Kidney capillary endothelial cell (primary cell): ENCODE measurements at places on chromosomes 7 and 10.

GRCh38 chr7:106620676-106621075 is 40.3 kb downstream of the CCDC71L start:
- DNase-seq, result no peak

DNA sequence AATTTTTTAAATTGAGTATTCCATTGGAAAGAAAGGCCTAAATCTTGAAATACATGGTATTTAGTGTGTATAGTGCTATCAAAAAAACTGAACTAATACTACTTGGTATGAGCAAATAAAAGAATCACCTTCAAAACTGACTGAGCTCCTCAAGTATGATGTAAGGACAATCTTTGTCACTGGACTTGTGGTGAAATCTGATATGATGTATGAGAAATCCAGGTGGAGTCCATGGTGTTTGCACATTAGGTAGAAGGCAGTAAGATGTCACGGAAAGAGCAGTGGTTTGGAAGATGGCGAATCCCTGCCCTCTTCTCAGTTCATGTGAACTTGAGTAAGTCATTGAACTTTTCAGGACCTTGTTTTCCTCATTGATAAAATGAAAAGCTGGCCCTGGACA is 62.1 kb upstream of the COL1A2 start:
- DNase-seq, result no peak

GRCh38 chr7:92360387-92360786 is 86.9 kb upstream of the GATAD1 start:
- no peak for DNase-seq

DNA sequence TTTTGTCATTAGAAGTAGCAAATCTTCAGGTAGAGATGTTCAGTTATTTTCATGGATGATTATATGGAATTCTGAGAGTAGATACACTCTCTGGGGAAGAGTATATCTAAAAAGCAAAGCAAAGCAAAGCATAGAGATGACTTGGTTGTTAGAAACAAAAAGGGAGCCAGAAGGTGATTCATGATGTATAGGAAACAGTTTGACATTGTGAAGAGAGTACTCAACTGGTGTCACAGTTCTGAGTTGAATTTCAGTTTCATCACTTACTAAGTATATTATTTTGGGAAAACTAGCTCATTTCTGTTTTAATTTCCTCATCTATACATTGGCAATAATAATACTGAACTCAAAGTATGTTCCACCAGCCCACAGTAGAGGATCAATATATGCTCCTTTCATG is 86.8 kb downstream of the SEMA3C start:
- no peak for DNase-seq

DNA sequence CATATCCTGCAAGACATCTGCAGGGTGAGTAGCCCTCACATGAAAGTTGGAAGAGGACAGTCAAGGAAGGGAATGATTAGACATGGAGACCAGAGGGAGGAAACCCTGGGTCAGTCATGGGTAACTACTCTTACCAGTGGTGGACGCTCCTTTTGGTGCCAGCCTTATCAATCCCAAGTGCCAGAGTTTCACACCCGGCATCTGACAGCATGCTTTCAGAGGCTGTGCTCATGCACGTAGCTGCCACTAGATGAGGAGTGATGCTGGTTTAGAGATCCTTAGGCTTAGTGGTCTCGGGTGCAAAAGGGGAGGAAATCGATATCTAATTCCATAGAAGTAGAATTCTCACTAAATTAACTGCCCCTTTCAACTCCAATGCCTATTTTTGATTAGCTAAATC is 100.8 kb downstream of the PLCE1 start:
- DNase-seq, result no peak

DNA sequence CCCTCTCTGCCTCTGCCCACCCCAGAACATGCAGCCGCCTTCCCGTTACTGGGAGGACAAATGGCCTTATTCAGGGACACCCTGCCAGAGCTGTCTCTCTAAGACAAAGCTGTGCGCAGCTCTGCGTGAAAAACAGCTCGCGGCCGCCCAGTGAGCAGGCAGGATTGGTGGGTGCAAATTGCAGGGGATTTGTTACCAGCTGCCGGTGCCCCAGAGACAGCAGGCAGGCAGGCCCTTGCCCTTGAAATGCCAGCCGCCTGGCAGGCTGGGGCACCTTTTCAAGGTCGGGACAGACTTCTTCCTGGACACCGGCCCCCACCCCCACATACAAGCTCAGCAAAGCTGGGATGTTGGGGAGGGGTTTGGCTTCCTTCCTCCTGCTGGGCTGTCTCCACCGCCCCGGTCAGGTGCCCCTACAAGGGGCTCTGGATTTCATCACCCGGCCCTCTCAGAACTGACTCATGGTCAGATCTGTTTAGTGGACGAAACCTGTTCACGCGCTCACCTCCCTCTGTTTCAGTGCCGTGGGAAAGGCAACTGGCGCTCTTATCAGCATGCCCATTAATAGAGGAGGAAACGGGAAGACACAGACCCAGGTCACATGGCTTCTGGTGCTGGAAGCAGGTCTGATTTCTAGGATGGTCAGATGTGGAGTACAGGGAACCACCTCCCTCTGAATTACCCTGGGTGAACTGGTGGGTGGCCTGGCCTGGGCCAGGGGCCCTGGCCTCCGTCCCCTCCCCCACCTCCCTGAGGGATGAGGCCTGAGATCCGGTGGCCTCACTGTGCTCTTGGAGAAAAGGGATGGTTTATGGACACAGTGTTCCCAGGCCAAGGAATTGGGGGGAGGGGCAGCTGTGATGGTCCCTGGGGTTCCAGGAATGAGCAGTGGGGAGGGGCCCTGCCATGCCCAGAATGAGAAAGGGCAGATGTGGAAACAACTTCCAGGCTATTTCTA is 123.9 kb upstream of the PPIF start:
- no peak for DNase-seq

GRCh38 chr7:140876519-140877248 is 48.0 kb downstream of the BRAF start:
- no peak for DNase-seq

- DNase-seq, result no peak
Measured at GRCh38 chr10:126198681-126199080, 189.6 kb downstream of the ADAM12 start.

- no peak for DNase-seq
Measured at GRCh38 chr10:109939315-109939961, 16.1 kb upstream of the XPNPEP1 start.

GRCh38 chr7:146892151-146892550 is 775.5 kb downstream of the CNTNAP2 start:
- no peak for DNase-seq

- no peak for DNase-seq
Measured at GRCh38 chr7:112665709-112666108, 124.5 kb downstream of the TMEM168 start.

DNA sequence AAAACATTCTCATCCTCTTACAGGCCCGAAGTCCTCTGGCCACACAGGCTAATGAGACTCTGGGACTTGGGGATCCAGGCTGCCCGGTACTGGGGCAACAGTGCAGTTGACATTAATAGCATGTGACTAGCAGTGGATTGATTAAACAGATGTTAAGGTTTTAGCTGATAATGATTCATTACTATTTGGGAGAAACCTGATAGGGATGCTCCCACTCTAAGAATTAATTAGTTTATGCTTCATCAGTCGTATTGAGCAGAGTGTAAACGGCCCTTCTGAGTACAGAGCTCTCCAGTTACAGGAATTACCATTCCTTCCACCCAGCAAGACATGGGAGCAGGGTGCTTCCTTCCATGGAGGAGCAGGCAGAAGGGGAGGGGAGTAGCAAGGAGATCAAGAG is 82.7 kb downstream of the RPS24 start:
- DNase-seq, result no peak

- no peak for DNase-seq
Measured at GRCh38 chr10:36181426-36182178, 539.5 kb upstream of the FZD8 start.

DNA sequence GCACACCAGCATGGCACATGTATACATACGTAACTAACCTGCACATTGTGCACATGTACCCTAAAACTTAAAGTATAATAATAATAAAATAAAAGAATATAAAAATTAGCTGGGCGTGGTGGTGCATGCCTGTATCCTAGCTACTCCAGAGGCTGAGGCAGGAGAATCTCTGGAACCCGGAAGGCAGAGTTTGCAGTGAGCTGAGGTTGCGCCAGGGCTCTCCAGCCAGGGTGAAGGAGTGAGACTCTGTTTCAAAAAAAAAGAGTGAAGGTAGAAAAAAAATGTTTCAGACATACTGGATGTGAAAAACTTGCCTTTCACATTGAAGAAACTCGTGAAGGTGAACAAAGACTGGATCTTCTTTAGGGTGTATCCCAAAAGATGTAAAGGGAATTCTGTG is 26.7 kb downstream of the TSPAN14 start:
- DNase-seq, result no peak

DNA sequence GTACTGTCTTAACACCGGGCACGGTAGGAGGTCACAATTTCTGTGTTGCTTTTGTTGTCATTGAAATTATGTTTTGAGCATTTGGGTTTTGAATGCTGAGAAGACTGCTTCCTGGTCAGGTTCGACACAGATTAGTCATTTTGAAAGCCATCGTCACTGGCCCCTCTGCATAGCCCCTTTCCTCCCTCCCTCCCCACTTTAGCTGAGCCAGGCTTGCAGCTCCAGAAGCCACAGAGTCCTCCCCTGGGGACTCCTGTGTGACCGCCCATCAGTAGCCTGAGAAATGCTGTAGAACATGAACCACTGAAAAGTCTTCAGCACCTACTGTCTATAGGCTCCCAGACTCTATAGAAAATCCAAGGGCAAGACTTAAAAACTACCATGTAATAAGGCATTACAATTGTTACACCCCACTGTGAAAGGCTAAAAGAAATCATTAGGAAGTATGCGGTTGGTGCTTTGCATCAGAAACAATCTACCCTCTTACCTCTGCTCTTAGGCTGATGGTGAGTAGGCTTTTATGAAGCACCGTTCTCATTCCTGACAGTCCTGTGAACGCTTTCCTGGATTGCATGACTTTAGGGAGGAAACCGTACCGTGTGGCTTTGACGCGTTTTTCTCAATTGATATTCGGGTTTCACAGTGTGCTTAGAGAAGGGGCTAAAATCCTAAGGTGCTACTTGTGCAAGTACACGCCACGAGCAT is 24.8 kb downstream of the JCAD start:
- DNase-seq, result no peak

- DNase-seq, result no peak
Measured at GRCh38 chr10:2851566-2851965, 215.8 kb upstream of the PFKP start.

GRCh38 chr10:122321960-122322359 is 50.9 kb downstream of the BTBD16 start:
- DNase-seq, result no peak

- no peak for DNase-seq
Measured at GRCh38 chr7:6530626-6531491, 20.4 kb downstream of the GRID2IP start.

DNA sequence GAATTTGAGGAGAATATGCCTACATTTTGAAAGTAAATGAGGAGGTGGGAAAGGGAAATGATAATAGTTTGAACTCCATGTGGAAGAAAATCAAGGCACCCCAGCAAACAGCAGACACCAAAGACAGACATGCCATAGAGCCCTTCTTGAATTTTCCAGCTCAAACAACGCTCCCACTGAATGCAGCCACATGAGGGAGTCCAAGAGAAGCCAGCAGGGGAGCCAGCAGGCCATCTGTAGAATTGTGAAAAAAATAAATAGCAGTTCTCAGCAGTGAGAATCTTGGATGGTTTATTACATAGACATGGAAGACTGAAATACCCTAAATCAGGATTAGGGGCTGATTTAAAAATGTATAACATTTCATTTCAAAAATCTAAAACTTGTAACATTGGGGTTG is 1567.3 kb upstream of the LRRTM3 start:
- no peak for DNase-seq

DNA sequence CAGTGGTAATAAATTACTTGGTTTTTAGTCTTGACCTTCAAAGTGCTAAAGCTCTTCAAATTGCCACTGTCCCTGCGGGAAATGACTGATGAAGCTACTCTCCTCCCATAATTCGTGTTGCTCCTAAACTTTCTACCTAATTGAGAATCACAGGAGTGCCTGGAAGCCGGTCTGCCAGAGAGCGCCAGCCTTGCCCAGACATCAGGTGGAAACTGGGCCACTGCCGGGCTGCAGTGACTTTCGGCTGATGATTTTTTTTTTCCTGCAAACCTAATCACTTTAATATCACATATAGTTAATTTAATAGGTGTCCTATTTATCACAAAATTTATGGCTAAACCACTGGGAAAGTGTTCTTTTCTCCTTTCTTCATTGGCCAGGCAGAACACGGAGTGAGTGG is 59.6 kb upstream of the UBE3C start:
- no peak for DNase-seq

DNA sequence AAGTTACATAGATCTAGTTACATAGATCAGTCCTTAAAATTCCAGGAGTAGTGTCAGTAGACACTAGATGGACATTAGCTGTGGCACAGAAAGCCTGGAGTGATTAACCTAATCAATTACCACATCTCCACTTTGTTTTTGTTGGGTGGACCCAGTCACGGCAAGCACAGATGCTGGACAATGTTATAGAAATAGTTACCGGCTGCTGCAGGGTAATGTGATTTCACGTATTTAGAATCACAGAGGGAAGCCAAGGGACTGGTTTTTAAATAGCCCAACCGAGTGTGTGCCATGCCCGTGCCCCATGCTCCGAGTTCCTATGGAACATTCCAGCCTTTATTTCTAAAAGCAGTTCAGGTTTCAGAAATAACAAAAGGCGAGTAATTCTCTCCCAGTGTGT is 2.8 kb downstream of the LGI1 start:
- no peak for DNase-seq

DNA sequence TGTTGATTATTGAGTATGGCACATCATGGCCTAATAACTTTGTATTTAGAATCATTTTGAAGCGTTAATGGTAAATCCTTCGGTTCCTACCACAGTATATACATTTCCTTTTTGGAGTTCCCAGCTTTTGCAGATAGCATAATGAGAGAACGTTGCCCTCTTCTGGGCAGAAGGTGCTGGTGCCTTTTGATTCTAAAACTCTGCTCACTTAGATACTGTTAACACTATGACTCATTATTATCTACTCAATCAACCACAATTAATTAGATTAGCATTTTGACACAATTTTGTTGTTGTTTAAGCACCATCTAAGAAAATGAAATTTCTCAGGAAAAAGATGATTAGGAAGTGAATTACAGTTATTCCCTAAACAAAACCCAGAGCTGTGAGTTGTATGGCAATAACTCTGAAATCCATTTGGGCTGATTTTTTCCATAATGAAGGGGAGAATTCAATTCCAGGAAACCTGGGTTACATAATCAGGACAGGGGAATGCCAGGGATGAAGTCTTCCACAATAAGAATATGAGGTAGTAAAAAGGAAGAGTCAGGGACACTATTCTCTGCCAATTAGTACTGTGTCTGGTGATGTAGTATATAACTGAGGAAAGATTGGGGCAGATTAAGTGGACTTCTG is 11.5 kb upstream of the DLD start:
- peak; percentile 70 for DNase-seq

DNA sequence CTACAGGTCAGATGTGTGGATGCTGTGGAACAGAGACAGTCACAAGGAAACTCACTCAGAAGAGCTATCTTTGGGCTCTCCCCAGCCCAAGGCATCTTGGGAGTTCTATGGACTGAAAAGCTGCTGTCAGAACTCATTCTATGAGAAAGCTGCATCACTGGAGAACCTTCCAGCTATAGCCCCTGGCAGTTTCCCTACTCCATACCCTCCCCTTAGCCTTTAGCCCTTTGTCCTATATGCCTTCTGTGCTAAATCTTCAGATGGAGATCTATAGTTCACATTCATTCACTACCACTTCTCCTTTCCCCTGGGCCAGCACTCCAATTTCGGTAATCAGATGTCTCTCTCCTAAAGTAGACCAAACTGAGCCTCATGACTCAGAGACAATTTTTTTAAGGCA is 6.9 kb downstream of the WNT8B start:
- no peak for DNase-seq

- DNase-seq, result no peak
Measured at GRCh38 chr10:50554376-50554994, 69.3 kb downstream of the SGMS1 start.
